CD4-positive, alpha-beta memory T cell (primary cell): ENCODE measurements at places on chromosomes 7 and 10. TPM values are rescaled to one million over a fixed set of nuclear protein-coding genes. Genes with fewer than 3 reads are reported as not detected.

DNA sequence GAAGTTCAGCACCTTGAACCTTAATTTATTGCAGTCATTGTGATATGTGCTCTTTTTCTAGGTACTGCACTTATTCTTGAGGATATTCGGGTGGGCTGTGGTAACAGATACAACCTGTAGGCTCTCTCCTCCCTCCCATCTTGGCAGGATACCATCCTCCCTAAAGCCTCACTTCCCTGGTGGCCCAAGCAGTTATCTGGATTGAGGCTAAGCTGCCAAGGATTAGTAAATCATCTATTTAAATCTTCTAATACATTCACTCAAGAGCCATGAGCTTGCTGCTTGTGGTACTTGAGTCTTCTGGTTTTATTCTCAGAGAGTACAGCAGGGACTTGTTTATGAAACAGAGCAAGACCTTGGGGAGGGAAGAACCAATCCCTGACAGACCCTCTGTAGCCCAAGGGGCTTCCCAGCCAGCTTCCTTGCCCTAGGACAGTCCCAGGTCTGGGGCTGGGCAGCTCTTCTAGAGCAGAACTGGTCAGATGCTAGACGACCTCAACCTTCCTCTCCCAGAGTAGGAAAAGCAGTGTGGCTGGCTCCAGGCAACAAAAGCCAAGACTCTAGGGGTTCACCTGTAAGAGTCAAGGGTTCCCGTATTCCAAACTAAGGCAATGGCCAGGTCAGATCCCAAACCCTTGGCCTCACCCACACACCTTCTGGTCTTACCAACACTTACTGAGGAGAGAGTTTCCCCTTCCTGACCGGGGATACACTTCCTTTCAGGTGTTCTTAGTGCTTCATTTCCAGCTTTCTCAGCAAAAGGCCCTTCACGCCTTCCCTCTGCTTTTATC is 21.3 kb downstream of the WNT8B start:
- peaks cover 18% of the 10 kb centered on the region for H3K27me3 ChIP-seq
- H3K4me1 ChIP-seq: peaks cover 12% of the 10 kb centered on the region
- DNase-seq: no peak

SPDYE16 gene
- 0.73 TPM for total RNA-seq

GRCh38 chr10:112753961-112754411 is 196.1 kb upstream of the TCF7L2 start:
- no peaks in the 10 kb centered on the region for H3K36me3 ChIP-seq
- no peak overlapping the region for H3K27ac ChIP-seq
- DNase-seq: no peak
- H3K4me3 ChIP-seq: no peak overlapping the region
- H3K4me1 ChIP-seq: no peaks in the 10 kb centered on the region
- no peaks in the 10 kb centered on the region for H3K27me3 ChIP-seq

GRCh38 chr7:99095698-99096097 is 48.2 kb downstream of the SMURF1 start:
- no peaks in the 10 kb centered on the region for H3K36me3 ChIP-seq
- no peak overlapping the region for H3K27ac ChIP-seq
- no peak overlapping the region for H3K4me3 ChIP-seq

- no peaks in the 10 kb centered on the region for H3K27me3 ChIP-seq
- no peaks in the 10 kb centered on the region for H3K36me3 ChIP-seq
- no peaks in the 10 kb centered on the region for H3K4me1 ChIP-seq
- no peak overlapping the region for H3K27ac ChIP-seq
- no peak overlapping the region for H3K4me3 ChIP-seq
These were observed 4.9 kb downstream of the PKD2L1 start for GRCh38 chr10:100325158-100325557.

NYAP1 gene
- 0.38 TPM for total RNA-seq

DNA sequence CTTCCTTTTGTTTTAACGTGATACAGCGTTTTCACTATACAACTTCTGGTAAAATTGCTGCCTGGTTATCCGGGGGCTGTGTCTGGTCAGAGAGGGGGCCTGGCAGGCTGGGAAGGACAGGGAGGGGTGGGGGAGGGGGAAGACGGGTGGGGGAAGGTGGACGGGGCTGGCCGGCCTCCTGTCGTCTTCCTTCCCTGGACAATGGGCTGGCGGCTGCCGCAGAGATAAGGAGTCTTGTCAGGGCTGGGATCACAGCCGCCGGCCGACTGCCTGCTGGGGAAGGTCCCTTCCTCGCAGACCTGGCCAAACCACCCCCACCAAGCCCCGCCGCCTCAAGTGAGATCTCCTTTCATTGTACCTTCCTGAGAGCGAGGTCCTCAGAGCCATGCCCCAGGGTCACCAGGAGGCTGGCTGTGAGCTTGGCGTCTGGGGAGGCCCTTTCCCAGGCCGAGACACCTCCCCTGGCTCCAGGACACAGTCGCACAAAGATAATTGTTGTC is 151.2 kb upstream of the TNRC18 start:
- H3K4me1 ChIP-seq: peaks cover 15% of the 10 kb centered on the region
- no peaks in the 10 kb centered on the region for H3K27me3 ChIP-seq
- H3K36me3 ChIP-seq: no peaks in the 10 kb centered on the region
- H3K4me3 ChIP-seq: no peak overlapping the region
- DNase-seq: no peak

- H3K27ac ChIP-seq: no peak overlapping the region
- H3K36me3 ChIP-seq: peaks cover 9% of the 10 kb centered on the region
- no peak for DNase-seq
These were observed 23.5 kb downstream of the DDX50 start for GRCh38 chr10:68924593-68924992.

FKBP6 gene
- total RNA-seq: not detected

- H3K4me3 ChIP-seq: no peak overlapping the region
- no peak for DNase-seq
- no peaks in the 10 kb centered on the region for H3K27me3 ChIP-seq
These were observed 45.8 kb upstream of the PLEKHA1 start for GRCh38 chr10:122328676-122329075.

DNA sequence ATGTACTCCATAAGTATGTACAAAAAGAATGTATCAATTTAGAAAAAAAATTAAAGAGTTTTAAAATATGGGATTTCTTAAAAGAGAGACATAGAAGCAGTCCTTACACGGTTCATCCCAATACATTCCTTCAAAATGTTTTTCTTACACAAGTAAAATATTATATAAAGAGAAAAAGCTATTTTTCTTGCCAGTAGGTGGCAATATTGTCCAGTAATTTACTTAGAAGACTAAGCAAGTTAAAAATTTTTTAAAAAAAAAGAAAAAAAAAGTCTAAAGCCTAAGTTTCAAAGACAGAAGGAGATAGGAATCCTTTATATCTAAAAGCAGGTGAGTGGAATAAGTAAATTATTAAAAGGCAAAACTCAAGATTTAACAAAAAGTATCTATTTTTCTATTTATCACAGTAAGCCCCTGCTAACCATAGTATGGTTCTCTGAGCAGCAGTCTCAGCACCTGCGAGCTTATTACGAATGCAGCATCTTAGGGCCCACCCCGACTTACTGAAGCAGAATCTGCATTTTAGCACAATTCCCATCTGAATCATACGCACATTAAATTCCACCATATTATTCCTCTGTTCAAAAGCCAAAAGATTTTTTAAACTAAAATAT is 240.6 kb downstream of the DGKI start:
- peak; percentile 7 for DNase-seq
- no peaks in the 10 kb centered on the region for H3K4me1 ChIP-seq

DOCK1 gene
- 0.17 TPM for total RNA-seq

DNA sequence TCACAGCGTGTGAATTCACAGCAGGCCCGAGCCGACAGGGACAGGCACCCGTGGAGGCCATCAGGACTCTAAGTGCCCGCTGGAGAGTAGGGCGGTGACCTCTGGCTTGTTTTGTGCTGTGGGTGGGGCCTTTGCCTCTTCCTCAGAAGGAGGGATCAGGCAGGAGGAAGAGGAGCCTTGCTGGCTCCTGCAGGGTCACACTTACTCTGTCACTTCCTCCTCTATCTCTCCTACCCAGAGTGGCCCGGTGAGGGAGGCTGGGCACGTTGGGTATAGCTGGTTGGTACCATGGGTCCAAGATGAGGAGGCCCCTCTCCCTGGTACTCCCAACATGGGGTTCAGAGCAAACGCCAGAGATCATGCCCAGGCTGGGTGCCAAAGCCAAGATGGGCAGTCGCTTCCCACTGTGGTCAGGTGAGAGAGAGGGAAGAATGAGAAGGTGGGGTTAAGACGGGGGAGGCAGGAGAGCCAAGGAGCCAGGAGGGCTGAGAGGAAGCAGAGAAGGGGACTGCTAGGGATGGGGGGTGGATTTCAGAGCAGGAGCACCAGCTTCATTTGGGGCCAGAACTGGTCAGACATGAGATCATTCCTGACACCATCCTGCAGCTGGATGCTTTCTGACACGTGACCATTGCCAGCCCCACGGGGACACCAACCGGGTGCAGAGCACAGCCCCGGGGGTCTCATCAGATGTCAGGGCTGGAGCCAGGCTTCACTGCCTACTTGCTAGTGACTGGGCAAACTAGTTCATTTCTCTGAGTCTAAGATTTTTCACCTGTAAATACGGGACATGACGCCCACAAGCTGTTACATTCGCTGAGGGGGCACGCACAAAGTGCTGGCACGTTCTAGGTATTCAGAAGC is 54.8 kb upstream of the CACUL1 start:
- no peaks in the 10 kb centered on the region for H3K27me3 ChIP-seq
- no peak overlapping the region for H3K27ac ChIP-seq
- DNase-seq: no peak
- no peaks in the 10 kb centered on the region for H3K4me1 ChIP-seq

DNA sequence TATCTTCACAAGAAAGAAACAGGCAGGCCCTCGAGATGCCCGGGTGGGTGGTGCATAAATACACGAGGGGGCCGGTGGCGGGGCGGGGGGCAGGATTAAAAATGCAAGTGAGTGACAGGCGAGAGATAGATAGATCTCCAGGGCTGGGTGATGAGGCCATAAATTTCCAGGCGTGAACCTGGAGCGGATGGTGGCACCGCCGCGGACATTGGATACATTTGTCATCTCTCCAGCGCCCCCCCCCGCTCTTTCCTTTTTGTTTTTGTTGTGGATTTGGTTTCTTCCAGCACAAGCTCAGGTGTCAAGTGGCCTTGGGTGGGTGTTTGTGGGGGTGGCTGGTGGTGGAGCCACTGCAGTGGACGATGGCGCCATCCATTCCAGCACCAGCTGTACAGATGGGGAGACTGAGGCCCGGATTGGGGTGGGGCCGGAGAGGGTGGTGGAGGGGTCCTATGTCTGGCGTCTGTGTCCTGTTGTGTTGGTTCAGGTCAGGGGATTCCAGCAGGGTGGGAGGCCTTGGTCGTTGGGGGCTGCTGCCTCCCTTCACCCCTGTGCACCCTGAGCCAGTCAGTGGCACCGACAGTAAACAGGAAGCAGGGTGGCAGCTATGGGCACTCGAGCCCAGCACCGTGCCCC is 2.9 kb downstream of the ELFN1 start:
- peaks cover 4% of the 10 kb centered on the region for H3K4me1 ChIP-seq
- H3K36me3 ChIP-seq: no peaks in the 10 kb centered on the region
- no peak for DNase-seq
- H3K4me3 ChIP-seq: no peak overlapping the region
- H3K27me3 ChIP-seq: peaks cover 20% of the 10 kb centered on the region

TFR2 gene
- total RNA-seq: 5.4 TPM

- H3K4me1 ChIP-seq: no peaks in the 10 kb centered on the region
- H3K27ac ChIP-seq: no peak overlapping the region
- H3K36me3 ChIP-seq: no peaks in the 10 kb centered on the region
- no peak overlapping the region for H3K4me3 ChIP-seq
These were observed 46.3 kb downstream of the KIAA1549 start for GRCh38 chr7:138934861-138935260.

- DNase-seq: no peak
- H3K27ac ChIP-seq: no peak overlapping the region
- peaks cover 14% of the 10 kb centered on the region for H3K4me1 ChIP-seq
- no peak overlapping the region for H3K4me3 ChIP-seq
- H3K36me3 ChIP-seq: no peaks in the 10 kb centered on the region
These were observed 12.9 kb upstream of the ADCK2 start for GRCh38 chr7:140659856-140660255.

GHRHR gene
- not detected for total RNA-seq

- H3K27me3 ChIP-seq: no peaks in the 10 kb centered on the region
- H3K4me3 ChIP-seq: no peak overlapping the region
- H3K36me3 ChIP-seq: peaks cover 9% of the 10 kb centered on the region
- H3K27ac ChIP-seq: no peak overlapping the region
These were observed 8.1 kb downstream of the BTAF1 start for GRCh38 chr10:91931526-91932190.

SPDYE2B gene
- not detected for total RNA-seq

CYP51A1 gene
- 15.2 TPM for total RNA-seq

MOSPD3 gene
- 13.4 TPM for total RNA-seq

DNA sequence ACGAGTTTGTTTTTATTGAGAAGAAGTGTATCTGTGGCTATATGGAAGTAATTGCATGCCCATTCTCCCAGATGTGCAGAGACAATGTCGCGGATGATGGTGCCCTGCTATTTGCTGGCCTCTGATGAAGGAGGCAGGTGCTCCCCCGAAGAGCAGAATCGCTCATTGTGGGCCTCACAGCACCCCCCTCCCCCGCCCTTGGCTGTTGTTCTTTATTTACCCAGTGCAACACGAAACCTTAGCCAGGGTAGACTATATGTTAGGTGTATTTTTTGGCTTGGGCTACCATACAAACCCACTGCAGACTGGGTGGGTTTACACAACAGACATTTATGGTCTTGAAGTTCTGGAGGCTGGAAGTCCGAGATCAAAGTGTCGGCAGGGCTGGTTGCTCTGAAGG is 3.4 kb upstream of the ADCY1 start:
- H3K4me3 ChIP-seq: no peak overlapping the region
- DNase-seq: no peak
- no peaks in the 10 kb centered on the region for H3K4me1 ChIP-seq
- H3K27ac ChIP-seq: no peak overlapping the region

DNA sequence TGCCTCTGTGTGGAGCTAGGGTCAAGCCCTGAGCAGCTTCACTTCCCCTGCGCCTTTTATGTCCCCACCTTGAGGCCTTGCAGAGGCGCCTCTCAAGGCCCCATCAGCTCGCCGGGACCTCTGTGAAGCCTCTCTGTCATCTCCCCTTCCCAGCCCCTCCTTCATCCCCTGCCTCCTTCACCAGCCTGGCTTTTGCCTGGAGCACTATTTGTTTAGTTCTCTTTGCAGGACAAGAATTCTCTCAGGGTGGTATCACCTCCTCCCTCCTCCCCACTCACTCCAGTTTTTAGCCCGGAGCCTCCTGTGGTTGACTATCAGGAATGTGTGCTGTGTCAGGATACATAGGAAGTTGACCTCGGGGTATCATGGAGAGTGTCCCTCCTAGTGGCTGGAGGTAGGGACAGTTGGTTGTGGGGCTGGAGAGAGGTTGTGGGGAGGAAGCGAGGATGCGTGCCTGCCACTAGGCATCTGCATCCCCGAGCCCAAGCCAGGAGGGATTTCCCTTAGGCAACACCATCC is 89.8 kb upstream of the ANLN start:
- H3K36me3 ChIP-seq: peaks cover 11% of the 10 kb centered on the region

DNA sequence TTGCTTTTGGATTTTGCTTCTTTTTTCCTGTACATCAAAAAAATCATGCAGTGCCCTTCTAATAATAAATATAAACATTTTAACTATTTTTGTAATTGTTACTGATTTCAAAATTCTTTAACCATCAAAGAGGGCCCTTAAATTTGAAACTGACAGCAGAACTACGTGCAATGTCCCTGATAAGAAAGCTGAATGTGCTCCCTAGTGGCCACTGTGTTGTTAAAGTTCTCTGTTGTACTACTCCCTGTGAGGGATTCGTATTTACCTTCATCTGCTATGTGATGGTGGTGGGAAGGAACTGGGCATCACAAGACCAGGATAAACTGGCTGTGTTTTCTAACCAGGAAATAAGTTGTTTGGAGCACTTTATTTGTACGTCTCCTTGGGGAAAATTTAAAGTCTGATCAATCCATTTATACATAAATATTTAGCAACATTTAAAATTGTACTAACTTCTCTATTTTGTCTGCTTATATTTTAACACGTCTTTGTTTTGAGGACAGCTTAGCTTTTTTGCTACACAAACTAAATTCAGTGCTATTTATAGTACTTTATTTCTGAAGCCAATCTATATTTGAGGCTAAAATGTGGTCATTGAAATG is 322.4 kb downstream of the HGF start:
- H3K4me1 ChIP-seq: no peaks in the 10 kb centered on the region
- H3K4me3 ChIP-seq: no peak overlapping the region
- H3K27ac ChIP-seq: no peak overlapping the region
- no peaks in the 10 kb centered on the region for H3K27me3 ChIP-seq

PLEKHA1 gene
- 69.7 TPM for total RNA-seq
